NCI-H1417 treated with DMSO at 0.1 percent for 48 hours (cell line): ENCODE measurements at places on chromosomes 12 and 14.

DNA sequence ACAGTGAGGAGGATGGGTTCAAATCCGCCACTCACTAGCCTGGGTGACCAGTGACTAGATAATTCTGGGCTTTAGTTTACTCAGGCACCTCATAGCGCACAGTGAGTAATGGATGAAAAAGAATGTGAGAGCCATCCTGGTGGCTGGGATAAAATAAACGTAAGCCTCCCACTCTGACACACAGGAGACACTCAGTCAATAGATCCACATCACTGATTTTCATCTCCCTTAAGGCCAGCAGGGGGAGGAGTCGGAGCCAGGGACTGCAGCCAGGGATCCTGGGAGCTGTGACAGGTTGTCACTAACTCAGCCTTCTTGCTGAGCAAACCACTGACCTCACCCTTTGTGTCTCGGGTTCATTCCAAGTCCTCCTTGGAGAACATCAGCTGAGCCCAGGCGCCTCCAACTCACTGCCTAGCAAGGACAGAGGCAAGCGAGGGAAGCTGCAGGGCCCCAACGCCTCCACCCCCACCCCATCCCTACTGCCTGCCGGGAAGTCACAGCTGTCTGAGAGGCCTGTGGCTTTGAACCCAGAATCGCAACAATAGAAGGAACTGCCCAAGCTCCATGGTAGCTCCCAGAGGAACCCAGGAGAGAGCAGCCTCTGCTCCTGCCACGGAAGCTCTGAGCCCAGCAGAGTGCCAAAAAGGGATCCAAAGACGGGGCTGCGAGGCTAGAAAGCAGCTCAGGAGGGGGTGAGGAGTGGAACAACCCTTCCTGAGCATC lies 30.7 kb downstream of the PXN start:
- no peak for DNase-seq

DNA sequence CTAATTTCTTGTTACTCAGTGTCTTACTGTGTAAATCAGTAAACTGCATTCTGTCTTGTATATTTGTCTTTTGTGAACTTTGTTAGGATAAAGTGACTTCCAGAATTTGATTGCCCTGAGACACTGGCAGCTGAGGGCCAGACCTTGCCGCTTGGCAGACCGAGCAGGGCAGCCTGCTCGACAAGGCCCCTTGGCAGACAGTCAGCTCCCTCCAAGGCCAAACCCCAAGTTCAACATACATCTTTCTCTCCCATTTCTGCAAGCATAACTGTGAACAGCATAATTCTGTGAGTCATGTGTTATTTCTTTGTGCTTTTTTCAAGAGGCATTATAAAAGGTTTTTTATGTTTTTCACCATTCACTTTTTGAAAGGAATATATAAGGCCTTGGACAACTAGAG lies 39.2 kb upstream of the BMAL2 start:
- DNase-seq: no peak

GRCh38 chr12:86772696-86773095 lies 516.5 kb upstream of the MGAT4C start:
- DNase-seq: no peak

GRCh38 chr12:2092890-2093289 lies 40.1 kb downstream of the CACNA1C start:
- DNase-seq: no peak

DNA sequence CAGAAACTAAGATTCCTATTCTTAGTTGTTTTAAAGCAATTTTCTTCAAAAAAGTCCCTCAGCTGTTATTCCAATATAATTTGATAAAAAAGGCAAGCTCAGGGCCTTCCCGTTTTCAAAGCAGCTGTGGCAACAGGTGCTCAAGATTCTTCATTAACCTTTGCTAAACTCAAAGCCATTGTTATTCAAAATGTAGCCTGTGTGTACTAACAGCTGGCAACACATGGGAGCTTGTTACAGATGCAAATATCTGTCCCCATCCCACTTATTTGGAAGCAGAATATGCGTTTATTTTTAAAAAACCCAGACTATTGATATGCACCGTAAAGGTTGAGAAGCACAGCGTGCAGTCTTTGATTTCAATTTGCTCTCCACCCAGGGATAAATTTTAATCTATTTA lies 210.4 kb upstream of the SYT10 start:
- no peak for DNase-seq

- DNase-seq: no peak
These were observed 214.7 kb upstream of the SYT10 start for GRCh38 chr12:33654313-33654712.

GRCh38 chr12:51391283-51392123 lies at the start of gene GALNT6:
GALNT6 (minus strand) TSS chr12:51391406; CDS start chr12:51379781, 11,625 bp downstream.
- DNase-seq: no peak

DNA sequence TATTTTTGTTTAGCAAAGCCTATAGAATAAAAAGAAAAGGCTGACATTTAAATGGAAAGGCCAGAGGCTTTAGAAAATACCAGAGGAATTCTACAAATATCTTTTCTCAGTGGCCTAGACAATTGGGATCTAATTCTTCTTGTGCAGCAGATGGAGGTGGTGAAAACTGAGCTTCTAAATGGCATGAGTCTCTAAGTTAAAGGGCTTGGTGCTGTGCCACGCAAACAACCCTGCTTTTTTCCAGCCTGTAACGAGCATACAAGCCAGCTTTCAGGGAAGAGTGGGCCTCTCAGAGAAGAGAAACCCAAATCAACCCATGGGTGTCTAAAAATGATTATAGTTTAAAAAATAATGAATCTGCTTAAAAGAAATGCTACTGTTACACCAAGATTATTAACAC lies 237.9 kb upstream of the NAV3 start:
- no peak for DNase-seq

GRCh38 chr14:68295316-68295816 lies 475.8 kb downstream of the RAD51B start:
- DNase-seq: no peak

GRCh38 chr14:52547526-52547925 lies 4.8 kb downstream of the TXNDC16 start:
- DNase-seq: no peak

DNA sequence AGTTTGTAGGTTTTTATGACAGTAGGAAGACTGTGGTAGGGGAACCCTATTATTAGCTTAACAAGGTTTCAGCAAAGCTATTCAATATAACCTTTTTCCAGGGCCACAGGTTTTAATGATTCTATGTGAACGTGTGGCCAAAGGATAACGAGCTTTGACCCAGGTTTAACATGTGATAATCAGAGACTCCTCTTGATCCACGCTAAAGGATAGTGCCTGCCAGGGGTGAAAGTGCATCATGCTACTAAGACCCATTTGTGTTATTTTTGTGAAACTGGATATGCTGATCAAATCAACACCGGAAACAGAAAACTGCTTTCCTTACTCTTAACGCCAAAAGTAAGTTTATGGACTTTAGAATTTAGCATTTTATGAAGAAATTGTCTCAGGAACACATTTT lies 909 bp upstream of the TAOK3 start:
- DNase-seq: no peak

GRCh38 chr12:92085736-92086040 lies 60.0 kb downstream of the BTG1 start:
- no peak for DNase-seq

GRCh38 chr12:23585156-23585781 lies 364.2 kb downstream of the SOX5 start:
- no peak for DNase-seq

- no peak for DNase-seq
These were observed 13.2 kb downstream of the SETD3 start for GRCh38 chr14:99467336-99468078.

- DNase-seq: no peak
These were observed 13.1 kb downstream of the MYBPC1 start for GRCh38 chr12:101607894-101608293.

DNA sequence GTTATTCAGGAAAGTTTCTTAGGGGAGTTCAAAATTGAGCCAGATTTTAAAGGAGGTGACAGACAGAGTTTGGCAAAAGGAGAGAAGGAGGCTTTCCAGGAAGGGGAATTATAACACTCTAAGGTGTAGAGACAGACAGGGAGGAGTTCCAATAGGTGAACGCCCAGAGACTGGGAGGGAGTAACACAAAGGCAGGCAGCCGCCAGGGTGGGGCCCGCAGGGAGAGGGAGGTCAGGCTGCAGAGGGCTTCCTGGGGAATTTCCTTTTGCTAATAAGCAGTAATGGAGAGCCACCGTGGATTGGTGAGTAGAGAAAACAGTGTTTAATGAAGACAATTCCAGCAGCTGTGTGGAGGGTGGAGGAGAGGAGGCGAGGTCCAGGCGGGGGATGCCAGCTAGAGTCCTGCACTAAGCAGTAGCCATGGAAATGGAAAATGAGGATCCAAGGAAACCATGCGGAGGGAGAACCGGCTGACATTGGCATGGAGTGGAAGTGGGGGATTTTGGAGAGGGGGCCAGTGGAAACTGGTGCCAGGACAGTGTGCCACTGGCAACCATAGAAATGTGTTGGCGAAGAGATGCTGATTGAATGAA lies 22.2 kb downstream of the GRIN2B start:
- DNase-seq: no peak

- DNase-seq: no peak
These were observed 62.4 kb downstream of the EID3 start for GRCh38 chr12:104365921-104366410.

DNA sequence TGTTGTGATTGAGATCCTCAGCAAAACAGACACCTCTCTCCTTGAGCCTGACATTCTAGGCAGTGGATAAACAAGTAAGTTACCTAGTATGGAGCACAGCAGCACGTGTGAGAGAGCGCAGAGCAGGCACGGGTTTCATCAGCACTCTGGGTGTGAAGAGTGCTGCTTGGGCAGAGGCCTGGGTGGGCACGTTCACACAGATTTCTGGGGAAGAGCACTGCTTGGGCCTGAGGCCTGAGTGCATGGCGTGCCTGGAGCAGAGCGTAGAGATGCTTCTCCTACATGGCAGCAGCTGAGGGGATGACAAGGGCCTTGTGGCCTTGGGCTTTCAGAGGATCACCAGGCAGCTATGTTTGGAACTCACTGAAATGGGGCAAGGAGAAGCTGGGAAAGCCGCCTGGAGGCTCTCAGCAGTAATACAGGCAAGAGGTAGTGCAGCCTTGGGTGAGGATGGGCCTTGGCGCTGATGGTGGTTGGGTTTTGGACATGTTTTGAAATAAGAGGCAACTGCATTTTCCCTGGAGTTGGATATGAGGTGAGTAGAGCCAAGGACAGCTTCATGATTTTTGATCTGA lies 17.6 kb downstream of the CKB start:
- DNase-seq: no peak

- DNase-seq: no peak
These were observed 58.2 kb upstream of the SLC2A13 start for GRCh38 chr12:40164034-40164433.

GRCh38 chr14:54354968-54355641 lies 41.7 kb upstream of the CDKN3 start:
- DNase-seq: no peak

DNA sequence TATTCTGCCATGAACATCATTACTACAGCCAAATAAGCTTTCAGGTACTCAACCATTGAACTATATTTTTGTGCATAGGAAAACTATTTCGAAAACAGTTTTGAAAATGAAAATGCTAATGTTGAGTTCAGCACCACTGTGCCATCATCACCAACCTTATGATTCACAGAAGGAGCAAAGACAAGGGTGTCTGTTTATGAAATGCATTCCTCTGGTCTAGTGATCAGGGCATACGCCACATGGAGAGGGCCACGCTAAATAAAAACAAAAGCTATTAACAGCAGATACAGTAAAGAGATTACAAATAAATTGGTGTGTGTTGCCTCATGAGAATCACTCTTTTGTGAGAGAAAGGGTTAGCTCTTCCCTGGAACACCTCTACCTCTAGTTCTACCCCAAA lies 43.2 kb upstream of the BMAL2 start:
- no peak for DNase-seq

DNA sequence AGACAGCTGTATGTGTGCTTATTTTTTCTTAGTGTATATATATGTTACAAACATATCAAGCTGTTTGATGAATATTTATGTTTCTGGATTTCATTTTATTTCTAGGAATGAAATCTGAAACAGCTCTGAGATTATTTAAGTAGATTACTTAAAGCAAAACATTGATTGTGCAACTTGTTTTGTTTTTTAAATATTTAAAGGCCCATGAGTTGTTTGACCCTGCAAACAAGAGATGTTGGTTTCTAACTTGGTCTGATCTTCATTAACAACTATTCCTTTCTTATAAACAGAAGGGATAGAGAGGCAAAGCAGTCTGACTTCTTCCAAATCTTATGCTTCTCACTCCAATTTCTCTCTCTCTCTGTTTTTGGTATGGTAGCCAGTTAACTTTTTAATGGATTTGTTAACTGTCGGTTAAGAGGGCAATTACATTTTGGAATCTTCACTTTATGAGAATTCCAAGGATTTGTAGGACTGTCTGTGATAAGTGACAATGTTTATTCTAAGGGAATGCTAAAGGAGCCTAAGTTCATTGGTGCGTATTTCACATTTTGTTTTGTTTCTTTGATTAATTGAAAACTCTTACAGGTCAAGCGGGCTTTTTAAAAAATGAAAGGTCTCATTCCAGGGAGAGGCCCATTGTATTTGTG lies 102.6 kb upstream of the HMGA2 start:
- no peak for DNase-seq

DNA sequence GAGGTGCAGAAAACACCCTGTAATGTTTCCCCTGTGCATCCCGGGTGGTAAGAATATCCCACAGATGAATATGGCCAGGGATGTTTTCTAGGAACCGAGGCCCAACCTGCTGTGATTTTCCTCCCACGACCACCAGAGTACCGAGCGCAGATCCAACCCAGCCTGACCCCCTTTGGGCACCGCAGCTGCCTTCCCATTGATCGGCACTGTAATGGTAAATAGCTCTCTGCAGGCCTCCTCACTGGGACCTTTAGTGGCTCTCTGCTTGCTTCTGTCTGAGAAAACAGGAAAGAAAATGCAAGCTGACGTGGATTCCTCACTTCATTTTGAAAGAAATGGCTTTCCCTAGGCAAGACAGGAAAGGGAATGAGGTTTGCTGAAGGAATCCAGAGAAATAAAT lies 2.4 kb upstream of the RAB15 start:
- DNase-seq: no peak

GRCh38 chr14:73612339-73613045 lies at the start of gene ACOT6:
ACOT6 (plus strand) TSS chr14:73612517; CDS start chr14:73612572, 55 bp downstream.
- DNase-seq: no peak

DNA sequence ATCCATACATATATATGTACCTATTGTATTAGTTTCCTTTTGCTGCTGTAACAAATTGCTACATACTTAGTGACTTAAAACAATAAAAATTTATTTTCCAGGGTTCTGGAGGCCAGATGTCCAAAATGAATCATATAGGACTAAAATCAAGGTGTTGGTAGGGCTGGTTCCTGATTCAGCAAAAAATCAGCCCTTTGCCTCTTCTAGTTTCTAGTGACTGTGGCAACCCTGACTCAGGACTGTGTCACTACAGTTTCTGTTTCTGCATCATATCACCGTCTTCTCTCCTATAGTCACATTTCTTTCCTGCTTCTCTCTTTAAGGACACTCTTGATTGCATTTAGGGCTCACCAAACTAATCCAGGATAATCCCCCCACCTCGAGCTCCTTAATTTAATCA lies 386.3 kb upstream of the TBX3 start:
- no peak for DNase-seq

- no peak for DNase-seq
These were observed 6.6 kb downstream of the P2RX7 start for GRCh38 chr12:121139286-121139685.

DNA sequence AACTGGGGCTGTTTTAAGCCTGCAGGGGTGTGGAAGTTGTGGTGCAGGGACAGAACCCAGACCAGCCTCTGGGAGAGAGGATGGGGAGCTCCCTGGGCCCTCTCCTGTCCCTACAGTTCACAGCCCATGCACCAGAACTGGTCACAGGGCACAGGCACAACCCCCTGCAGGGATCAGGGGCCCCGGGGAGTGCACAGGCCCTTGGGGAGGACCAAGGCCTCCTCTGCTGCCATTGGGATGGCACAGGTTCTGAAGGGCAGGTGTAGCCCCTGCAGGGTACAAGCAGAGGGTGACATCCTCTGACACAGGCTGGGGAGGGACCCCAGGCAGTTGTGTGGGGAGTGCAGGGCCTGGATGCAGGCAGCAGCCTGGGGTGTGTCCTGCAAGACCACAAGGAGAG lies 66.4 kb upstream of the SFSWAP start:
- DNase-seq: no peak
